Hypothalamus (tissue), 51 donors: ENCODE measurements at places on chromosomes 5 and 9.

GRCh38 chr9:105299190-105299854 is 54.9 kb downstream of the SLC44A1 start:
- no peak for DNase-seq

GRCh38 chr5:122129306-122129705 is at the start of gene ZNF474:
ZNF474 (plus strand) TSS chr5:122129546; CDS start chr5:122151991, 22,445 bp downstream.
- no peak for DNase-seq

GRCh38 chr9:133470988-133471387 is 7.9 kb downstream of the SLC2A6 start:
- no peak for DNase-seq

GRCh38 chr5:106874974-106875373 is 795.8 kb downstream of the EFNA5 start:
- no peak for DNase-seq

- no peak for DNase-seq
Measured at GRCh38 chr5:83026930-83027687, 50.1 kb downstream of the TMEM167A start.

GRCh38 chr9:118829334-118829733 is 539.9 kb downstream of the BRINP1 start:
- DNase-seq = no peak
